ENCODE measurements at places on chromosomes 11 and 22.

- no peak for DNase-seq
- H3K36me3 ChIP-seq: no peaks in the 10 kb centered on the region
- no peak overlapping the region for H3K27ac ChIP-seq
- H3K4me1 ChIP-seq: peaks cover 16% of the 10 kb centered on the region
- no peak overlapping the region for H3K4me3 ChIP-seq
Observed at GRCh38 chr11:64607381-64607985, 16.5 kb downstream of the SLC22A12 start.

DNA sequence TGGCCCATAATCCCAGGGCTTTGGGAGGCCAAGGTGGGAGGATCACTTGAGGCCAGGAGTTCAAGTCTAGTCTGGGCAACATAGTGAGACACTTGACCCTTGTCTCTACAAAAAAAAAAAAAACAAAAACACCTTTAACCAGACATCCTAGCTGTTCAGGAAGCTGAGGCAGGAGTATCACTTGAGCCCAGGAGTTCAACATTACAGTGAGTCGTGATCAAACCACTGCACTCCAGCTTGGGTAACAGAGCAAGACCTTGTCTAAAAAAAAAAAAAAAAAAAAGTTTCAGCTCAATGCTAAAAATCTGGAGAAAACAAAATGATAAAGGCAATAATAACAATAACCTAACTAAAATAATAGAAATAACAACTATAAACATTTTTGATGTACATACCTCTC is 22.6 kb upstream of the APLP2 start:
- DNase-seq: no peak
- peaks cover 6% of the 10 kb centered on the region for H3K4me1 ChIP-seq
- H3K36me3 ChIP-seq: no peaks in the 10 kb centered on the region
- H3K27me3 ChIP-seq: peaks cover 19% of the 10 kb centered on the region
- H3K4me3 ChIP-seq: no peak overlapping the region

GRCh38 chr11:45087900-45088160 is 58.6 kb upstream of the PRDM11 start:
- H3K27ac ChIP-seq: no peak overlapping the region
- no peak overlapping the region for H3K4me3 ChIP-seq
- H3K36me3 ChIP-seq: no peaks in the 10 kb centered on the region
- no peaks in the 10 kb centered on the region for H3K27me3 ChIP-seq
- DNase-seq: no peak

- no peak for DNase-seq
- H3K36me3 ChIP-seq: no peaks in the 10 kb centered on the region
- no peak overlapping the region for H3K4me3 ChIP-seq
- H3K27me3 ChIP-seq: peaks cover 11% of the 10 kb centered on the region
- H3K4me1 ChIP-seq: no peaks in the 10 kb centered on the region
Observed at GRCh38 chr11:8332891-8333290, 69.2 kb upstream of the LMO1 start.

GRCh38 chr11:119752345-119752871 is 23.4 kb upstream of the NECTIN1 start:
- peak; percentile 51 for DNase-seq
- peaks cover 24% of the 10 kb centered on the region for H3K27me3 ChIP-seq
- no peak overlapping the region for H3K4me3 ChIP-seq
- peaks cover 13% of the 10 kb centered on the region for H3K4me1 ChIP-seq

GRCh38 chr11:113315811-113316210 is 1.4 kb downstream of the TTC12 start:
- no peaks in the 10 kb centered on the region for H3K27me3 ChIP-seq
- H3K4me1 ChIP-seq: peaks cover 24% of the 10 kb centered on the region
- DNase-seq: no peak
- H3K27ac ChIP-seq: peak overlapping the region; percentile 91

DNA sequence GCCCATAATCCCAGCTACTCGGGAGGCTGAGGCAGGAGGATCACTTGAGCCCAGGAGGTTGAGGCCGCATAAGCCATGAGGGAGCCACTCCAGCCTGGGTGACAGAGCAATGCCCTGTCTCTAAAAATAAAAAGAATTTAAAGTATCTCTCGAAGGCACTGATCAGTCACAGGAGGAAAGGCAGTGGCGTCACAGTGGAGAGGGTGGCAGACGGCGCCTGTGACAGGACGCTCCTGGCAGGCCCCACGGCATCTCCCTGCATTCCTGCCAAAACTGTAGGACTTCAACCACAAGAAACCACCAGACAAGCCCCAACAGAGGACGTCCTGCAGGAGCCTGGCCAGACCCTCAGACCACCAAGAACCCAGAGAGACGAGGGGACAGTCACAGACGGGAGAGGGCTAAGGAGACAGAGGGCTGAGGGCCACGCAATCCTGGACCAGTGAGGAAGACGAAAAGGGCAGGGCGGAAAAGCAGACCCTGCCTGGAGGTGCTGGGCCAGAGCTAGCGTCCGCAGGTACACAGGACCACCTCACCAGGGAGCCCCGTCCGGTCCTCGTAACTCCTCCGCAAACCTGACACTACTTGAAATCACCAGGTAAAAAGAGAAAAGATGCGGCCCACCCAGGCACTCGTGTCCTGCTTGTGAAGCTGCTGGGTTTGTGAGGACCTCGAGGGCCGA is 5.9 kb downstream of the RNH1 start:
- peaks cover 10% of the 10 kb centered on the region for H3K36me3 ChIP-seq
- DNase-seq: no peak
- H3K27me3 ChIP-seq: no peaks in the 10 kb centered on the region

DNA sequence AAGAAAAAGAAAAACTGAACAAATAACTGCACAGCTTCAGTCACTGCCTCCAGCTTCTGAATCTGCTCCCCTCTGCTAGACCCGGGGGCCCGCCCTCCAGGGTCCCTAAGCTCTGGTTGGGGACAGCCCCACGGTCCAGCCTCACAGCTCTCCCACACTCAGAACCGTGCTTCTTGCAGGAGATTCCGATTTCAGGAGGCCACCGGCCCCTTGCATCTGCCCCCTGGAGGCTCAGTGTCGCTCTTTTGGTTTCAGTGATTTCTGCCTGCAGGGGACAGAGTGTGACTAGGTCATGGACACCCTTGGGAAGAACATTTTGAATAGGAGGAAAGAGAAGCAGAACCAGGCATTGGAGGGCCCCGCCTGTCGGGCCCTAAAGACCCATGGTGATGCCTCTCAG is 23.1 kb upstream of the RPS3 start:
- H3K4me3 ChIP-seq: no peak overlapping the region
- no peak for DNase-seq

DNA sequence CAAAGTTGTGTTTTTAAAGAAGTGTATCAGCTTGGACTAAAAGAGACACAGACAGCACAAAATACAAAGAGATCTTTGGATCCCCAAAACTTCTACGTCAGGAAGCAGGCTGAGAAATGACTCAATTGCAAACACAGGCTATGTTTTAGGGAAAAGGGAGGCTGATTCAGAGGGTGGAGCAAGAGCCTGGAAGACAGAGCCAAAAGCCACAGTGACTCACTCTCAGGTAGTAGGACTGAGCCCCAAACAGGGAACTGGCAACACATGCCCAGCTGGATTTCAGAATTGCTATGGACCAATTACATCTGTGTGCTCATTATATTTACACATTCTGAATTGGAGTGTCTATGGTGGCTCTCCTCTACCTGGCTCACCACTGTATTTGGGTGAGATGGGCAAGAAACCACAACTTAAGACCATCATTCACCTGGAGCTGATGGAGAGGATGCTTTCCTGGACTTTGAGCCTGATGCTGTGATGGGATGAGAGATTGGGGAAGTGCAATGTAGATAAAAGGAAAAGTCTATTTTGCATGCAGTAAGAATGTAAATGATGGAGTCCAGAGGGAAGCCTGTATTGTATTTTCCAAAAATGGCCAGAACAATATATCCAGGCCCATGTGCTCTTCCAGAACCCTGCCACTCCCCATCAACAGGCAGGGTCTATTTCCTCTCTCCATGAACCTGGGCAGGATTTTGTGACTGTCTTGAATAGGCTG is 20.8 kb upstream of the LINC01488 start:
- H3K4me3 ChIP-seq: no peak overlapping the region
- H3K27ac ChIP-seq: no peak overlapping the region
- peaks cover 23% of the 10 kb centered on the region for H3K27me3 ChIP-seq
- no peaks in the 10 kb centered on the region for H3K4me1 ChIP-seq

GRCh38 chr11:130651066-130651855 is 202.8 kb downstream of the ADAMTS15 start:
- no peak overlapping the region for H3K27ac ChIP-seq
- peaks cover 7% of the 10 kb centered on the region for H3K36me3 ChIP-seq
- no peak overlapping the region for H3K4me3 ChIP-seq
- H3K27me3 ChIP-seq: peaks cover 13% of the 10 kb centered on the region
- H3K4me1 ChIP-seq: peaks cover 1% of the 10 kb centered on the region
- no peak for DNase-seq

DNA sequence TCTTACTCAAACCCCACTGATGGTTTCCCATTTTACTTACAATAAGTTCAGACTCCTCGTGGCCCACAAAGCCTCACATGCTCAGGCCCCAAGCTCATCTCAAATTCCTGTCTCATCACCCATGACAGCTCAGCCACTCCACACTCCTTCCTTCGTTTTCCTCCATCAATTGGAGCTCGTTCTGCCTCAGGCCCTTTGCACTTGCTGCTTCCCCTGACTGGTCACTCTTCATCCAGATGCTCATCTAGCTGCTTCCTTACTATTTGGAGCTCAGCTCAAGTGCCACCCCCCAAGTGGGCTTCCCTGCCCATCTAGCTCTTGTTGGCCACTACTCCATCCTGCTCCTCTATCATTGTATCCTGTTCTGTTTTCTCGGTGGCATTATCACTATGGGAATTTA is 46.8 kb upstream of the LRRC32 start:
- peaks cover 6% of the 10 kb centered on the region for H3K4me1 ChIP-seq
- no peak overlapping the region for H3K4me3 ChIP-seq
- H3K27ac ChIP-seq: no peak overlapping the region
- no peaks in the 10 kb centered on the region for H3K36me3 ChIP-seq
- H3K27me3 ChIP-seq: peaks cover 4% of the 10 kb centered on the region

- H3K4me3 ChIP-seq: no peak overlapping the region
- no peaks in the 10 kb centered on the region for H3K36me3 ChIP-seq
- H3K27me3 ChIP-seq: no peaks in the 10 kb centered on the region
Observed at GRCh38 chr11:91081440-91082043, 858.7 kb upstream of the CHORDC1 start.

DNA sequence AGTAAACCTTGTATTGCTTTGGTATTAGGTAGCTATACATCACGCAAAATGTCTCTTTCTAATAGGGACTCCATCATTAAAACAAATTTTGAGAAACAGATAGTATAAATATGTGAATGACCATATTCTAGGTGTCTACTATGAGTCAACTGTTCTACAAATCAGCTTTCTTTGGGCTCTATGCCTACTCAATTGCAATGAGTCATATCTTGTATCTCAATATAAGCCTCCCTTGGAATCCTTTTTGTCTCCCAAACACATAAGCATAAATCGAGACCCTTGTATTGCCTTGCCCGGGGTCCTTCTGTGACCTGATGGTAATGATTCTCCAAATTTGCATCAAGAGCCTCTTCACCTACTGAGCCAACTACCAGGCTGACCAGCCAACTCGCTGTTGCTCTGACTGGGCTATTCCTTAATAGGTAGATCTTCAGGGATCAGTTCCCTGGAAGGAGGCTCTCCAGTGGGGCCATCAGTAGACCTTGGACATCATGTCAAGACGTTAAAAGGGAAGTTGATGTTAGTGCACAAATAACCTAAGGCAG is 22.2 kb downstream of the BLID start:
- no peak overlapping the region for H3K27ac ChIP-seq
- H3K27me3 ChIP-seq: peaks cover 19% of the 10 kb centered on the region
- H3K4me1 ChIP-seq: no peaks in the 10 kb centered on the region
- no peak overlapping the region for H3K4me3 ChIP-seq
- DNase-seq: no peak
- H3K36me3 ChIP-seq: no peaks in the 10 kb centered on the region

- DNase-seq: no peak
- H3K4me3 ChIP-seq: no peak overlapping the region
- no peaks in the 10 kb centered on the region for H3K36me3 ChIP-seq
Observed at GRCh38 chr11:130202818-130203689, 43.5 kb downstream of the ST14 start.

DNA sequence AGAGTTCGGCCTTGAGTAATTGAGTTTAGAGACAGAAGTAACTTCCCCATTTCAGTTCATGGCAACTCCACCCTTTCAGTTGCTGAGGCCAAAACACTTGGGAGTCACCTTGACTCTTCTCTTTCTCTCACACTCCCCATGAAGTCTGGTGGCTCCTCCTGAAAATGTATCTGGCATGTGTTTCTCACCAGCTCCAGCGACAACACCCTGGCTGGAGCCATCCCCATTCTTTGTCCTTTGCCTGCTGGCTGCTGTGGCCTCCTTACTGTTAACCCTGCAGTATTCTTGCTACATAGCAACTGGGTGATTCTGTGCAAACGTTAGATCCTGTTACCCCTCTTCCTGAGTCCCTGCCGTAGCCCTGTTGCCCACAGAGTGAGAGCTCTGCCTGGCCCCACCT is 23.8 kb downstream of the SLC6A5 start:
- H3K36me3 ChIP-seq: no peaks in the 10 kb centered on the region
- no peak for DNase-seq
- peaks cover 25% of the 10 kb centered on the region for H3K27me3 ChIP-seq
- no peak overlapping the region for H3K27ac ChIP-seq
- no peak overlapping the region for H3K4me3 ChIP-seq

DNA sequence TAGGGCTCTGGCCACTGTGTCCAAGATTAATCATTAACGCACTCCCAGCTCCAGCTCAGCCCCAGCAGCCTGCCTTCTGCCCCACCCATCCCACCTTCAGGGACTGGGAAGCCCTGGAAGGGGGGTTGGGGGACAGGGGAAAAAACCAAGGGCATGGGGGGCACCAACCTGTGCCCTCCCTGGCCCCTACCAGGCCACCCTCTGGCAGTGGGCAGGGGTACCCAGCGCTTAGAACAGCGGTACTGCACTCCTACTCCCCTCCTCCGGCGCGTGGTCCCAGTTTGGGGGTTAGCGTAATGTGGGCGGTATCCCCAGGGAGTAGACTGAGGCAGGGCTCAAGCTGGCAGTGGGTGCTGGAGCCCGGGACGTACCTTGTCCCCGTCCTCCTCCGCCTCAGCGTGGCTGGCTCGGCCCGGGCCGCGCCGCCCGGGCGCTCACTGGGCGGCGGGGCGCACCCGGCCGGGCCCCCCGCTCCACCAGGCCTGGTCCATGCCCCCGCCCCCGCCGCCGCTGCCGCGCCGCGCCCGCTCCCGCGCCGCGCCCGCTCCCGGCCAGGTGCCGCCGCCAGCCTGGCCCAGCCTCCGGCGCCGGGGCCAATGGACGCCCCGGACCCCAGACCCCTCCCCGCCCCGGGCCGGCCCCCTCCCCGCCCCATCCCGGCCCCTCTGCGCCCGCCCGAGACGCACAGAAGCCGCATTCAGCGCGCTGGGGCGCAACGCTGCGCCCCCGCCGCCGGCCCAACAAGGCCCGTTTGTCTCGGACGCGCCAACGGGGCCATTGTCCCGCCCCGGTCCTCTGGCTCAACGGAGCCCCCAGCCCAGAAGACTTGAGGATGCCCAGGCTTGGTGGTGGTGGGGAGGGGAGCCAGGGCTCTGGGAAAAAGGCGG is at the start of gene GAL3ST1:
TSS of gene GAL3ST1 (minus strand) at position 571 of the 887 bp plus-strand sequence. CDS start 17,273 bp downstream, outside the sequence.
- no peaks in the 10 kb centered on the region for H3K36me3 ChIP-seq
- H3K4me3 ChIP-seq: no peak within 1 kb of the TSS
- DNase-seq: no peak
- peaks cover 7% of the 10 kb centered on the region for H3K4me1 ChIP-seq
- peak within 1 kb of the TSS; percentile 13 for H3K27ac ChIP-seq

GRCh38 chr11:125372088-125372487 is 124.0 kb downstream of the FEZ1 start:
- H3K27me3 ChIP-seq: peaks cover 35% of the 10 kb centered on the region
- no peaks in the 10 kb centered on the region for H3K36me3 ChIP-seq
- no peak for DNase-seq
- no peak overlapping the region for H3K27ac ChIP-seq
- H3K4me3 ChIP-seq: no peak overlapping the region
